ENCODE measurements at places on chromosomes 7 and 10. TPM values are rescaled to one million over a fixed set of nuclear protein-coding genes. Genes with fewer than 3 reads are reported as not detected.

The BAIAP2L1 gene
- total RNA-seq = 56.0 TPM

The MAT1A gene
- not detected for total RNA-seq

The CLDN4 gene
- 4.9 TPM for total RNA-seq

The PARP12 gene
- total RNA-seq = 26.5 TPM

The UNCX gene
- total RNA-seq = not detected

The ZNF804B gene
- total RNA-seq = not detected

The CDK14 gene
- total RNA-seq = 0.12 TPM
